Foreskin keratinocyte (primary cell): ENCODE measurements at places on chromosomes 16 and 17. TPM values are rescaled to one million over a fixed set of nuclear protein-coding genes. Genes with fewer than 3 reads are reported as not detected.

DNA sequence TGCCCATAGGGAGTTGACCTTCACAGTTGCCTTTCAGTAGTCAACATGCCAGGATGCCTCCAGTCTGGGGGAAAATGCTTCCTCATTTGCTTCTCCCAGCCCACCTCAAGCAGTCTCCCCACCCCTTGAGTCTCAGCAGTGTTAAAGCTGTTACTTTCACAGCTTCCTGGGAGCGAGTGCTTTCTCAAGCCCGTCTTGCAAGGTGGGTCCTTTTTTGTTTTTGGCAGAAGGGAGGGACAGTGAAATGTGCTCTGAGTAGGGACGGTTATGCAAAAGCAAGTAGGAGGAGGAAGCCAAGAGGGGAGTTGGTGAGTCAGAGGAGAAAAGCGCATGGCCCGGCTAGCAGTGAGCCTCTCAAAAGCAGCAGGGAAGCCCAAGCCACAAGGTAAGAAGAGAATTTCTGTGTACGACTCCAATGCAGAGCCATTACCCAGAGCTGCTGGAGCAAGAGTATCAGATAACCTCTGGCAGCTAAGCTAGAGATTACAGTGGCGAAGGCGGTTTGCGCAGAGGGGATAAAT lies at the start of gene CHST4:
Gene CHST4, plus strand, starts transcription at position 316 of the 521 bp plus-strand sequence. CDS start 10,252 bp downstream, outside the sequence.
- DNase-seq: no peak

DNA sequence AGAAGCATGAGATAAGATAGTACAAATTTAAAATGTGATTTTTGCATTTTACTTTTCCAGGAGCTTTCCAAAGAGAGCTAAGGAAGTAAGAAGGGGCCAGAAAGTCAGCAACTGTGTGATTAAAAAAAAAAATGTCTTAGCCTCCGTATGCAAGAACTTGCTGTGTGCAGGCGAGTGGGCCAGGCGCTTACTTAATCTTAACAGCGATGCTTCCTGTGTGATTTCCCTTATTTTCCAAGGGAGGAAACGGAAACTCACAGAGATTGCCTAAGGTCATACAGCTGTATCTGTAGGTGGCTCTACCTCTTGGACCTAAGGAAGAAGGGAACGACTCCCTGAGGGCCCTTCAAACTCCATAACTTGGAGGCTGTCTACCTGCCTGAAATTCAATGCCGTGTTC lies 11.1 kb downstream of the HS3ST3B1 start:
- no peak for DNase-seq

DNA sequence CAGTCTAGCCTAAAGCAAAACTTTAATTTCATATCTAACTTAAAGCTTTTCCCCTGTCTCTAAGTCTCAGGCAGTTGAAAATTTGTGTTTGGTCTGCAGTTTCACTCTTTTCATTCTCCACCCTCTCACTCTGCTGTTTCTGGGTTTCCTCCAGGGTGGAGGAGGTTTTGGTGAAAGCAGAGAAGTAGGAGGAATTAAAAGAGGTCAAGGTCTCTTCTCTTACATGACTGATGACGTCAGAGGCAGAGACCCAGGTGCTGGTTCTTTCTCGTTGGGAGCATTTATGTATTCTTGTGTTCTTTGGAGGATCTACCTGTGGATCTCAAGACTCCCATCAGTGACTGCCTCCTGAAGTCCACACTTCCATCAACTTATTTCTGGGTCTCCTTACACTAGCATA lies 2.4 kb upstream of the PSMD11 start:
- no peak for DNase-seq

DNA sequence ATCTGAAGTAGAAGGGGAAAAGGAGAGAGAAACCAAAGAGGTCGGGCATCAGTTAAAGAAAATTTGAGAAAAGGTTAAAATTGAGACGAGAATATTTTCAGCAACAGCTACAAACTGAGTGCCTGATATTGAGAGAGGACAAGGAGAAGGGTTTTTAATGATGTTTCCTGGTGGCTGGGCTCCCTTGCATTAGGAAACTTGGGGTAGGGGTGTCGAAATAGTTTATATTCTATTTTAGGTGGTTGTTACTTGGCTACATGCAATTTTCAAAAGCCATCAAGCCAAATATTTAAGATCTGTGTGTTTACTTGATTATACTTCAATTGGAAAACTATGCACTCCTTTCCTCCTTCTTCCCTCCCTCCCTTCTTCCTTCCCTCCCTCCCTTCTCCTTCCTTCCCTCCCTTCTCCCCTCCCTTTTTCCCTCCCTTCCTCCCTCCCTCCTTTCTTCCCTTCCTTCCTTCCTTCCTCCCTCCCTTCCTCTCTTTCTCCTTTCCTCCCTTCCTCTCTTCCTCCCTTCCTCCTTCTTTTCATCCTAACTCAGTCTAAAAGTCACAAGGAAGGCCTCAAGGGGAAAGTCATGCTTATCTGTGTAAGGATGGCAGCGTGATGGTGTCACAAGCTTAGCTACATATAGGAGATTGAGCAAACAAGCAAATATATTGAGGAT lies 1.8 kb upstream of the APOH start:
- no peak for DNase-seq

GRCh38 chr17:1182811-1183170 lies 3.0 kb upstream of the ABR start:
- no peak for DNase-seq

Gene KRTAP2-3
- polyA plus RNA-seq: 1.2 and 4.2 TPM in 2 replicates

Gene PLA2G10
- polyA plus RNA-seq: 0.79 and 0.90 TPM in 2 replicates
